ENCODE measurements at places on chromosomes 3 and 15.

GRCh38 chr3:72407766-72408165 is 440.5 kb downstream of the SHQ1 start:
- DNase-seq = no peak

DNA sequence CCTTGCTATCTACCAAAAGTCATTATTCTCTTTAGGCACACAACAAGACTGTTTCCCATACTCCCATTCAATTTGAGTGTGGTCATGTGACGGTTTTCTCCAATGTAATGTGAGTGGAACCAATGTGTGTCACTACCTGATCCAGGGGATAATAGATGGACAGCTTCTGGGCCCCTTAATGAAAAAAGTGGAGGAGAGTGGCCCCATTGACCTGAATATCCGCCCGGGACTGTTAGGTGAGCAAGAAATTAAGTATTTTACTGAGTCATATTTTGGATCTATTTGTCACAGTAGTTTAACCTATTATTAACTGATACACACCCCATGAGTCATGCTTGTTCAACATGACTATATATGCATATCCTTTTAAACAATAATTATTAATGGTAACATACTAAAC is 15.1 kb upstream of the ARID3B start:
- no peak for DNase-seq

- peak; percentile 38 for DNase-seq
Observed at GRCh38 chr3:64612082-64612860, 75.5 kb downstream of the ADAMTS9 start.

DNA sequence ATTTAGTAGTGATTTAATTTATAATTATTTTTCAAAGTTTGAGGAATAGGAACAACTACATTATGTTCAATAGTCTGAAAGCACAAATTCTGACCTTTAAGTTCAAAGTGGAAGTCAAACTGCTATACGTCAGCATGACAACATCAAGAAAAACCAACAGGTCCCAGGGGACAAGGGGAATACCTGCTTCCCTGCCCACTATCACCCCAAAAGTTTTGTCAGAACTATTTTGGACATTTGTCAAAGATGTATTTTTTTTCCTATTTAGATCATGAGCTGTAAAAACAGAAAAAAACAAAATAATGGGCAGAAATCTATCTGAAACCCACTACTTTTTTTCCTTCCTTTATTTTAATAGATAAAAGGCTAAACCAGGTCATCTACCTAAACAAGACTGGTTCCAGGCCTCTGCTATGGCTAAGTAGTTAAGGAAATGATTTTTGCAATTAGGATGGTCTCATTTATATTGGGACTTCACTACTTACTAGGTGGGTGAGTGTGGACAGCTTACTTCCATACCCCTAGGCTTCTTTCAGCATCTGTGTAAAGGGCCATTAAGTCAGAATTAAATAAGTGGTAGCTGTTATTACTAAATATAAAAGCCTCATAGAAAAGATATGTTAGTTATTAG is 746.3 kb downstream of the FHIT start:
- DNase-seq = no peak

DNA sequence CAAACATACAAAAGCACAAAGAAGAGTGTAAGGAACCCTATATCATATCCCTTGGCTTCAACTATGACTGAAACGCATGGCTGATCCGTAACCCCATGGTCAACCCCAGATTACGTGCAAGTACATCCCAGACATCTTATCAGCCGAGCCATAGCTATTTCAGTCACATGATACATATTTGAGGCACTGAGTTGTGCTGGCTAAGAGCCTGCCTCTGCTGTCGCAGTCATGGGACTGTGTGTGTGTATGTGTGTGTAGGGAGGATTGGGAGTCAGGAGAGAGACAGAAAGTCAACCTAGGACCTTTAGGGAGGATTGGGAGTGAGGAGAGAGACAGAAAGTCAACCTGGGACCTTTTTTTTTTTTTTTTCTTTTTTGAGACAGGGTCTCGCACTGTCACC is 8.4 kb downstream of the ST6GAL1 start:
- no peak for DNase-seq

DNA sequence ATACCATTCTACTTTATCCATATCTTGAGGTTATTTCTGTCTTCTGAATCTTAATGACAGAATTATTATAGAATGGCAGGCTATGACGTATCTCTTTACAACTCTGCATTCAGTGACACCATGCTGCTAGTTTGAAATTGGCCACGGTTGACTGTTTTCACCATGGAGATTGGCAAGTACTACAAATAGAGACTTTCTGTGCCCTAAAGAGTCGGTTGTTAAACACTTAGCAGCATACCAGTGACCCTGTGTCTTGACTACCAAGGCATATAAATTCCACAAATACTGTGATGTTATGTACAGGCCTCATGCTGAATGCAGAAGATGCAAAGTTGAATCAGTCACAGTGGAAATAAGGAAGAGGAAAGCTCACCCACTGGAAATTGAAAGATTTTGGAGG is 67.0 kb upstream of the CADPS start:
- no peak for DNase-seq

GRCh38 chr3:195888311-195888761 is 20.0 kb downstream of the TNK2 start:
- DNase-seq = no peak

DNA sequence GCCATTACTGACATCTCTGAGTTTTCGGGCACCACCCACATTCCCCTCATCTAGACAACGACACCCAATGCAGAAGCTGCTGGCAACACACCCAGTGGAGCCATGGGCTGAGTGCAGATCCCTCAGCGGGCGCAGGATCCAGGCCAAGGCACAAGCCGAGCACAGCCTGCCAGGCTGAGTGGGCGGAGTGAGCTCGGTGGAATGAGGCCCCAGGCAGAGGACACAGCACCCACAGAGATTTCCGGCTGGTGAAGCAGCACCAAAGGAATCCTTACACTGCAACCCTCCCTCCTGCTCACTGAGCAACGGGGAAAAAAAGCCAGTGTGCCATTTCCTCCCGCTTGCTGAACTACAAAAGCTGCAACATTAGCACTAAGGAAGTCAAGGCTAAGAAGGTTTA is 34.3 kb downstream of the ZMAT3 start:
- DNase-seq = no peak

- DNase-seq = no peak
Observed at GRCh38 chr3:110343945-110344344, 727.7 kb upstream of the NECTIN3 start.

GRCh38 chr3:49534581-49535441 is 19.5 kb upstream of the BSN start:
- DNase-seq = no peak

GRCh38 chr3:99967796-99968195 is 146.5 kb downstream of the FILIP1L start:
- DNase-seq = no peak

DNA sequence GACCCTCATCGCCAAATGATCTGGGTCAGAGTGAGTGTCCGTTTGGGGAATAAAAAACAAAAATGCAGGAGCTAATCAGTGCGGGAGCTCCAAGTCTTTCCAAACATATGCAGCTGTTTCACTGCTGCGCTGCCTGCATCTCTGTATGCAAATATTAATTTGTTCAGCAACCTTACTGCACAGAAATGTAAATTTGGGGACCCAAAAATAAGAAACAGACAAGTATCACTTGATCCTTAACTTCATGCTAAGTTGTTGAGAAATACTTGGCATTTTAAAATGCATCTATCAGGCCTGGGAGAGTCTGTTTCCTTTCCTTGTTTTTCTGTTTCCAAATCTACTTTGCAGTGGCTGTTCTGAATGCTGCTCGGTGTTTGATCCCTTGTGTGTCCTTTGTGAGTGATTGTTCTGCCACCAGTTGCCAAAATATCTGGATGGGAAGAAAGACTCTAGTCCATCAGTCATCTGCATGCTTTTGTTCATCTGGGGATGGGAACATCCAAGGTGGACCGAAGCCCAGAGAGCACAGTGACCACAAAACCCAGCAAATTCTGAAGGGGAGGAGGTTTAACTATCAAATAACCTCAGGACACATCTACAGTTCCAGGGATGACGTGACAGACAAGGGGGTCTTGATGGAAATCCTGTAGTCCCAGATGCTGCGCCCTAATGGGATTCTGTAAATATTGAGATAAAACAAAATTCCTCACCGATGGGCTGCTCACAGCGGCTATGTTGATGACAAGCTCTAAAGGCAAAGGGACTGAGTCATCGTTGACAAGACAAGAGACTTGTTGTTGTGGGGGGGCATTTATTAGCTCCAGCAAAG is 199.5 kb upstream of the WNT5A start:
- DNase-seq = no peak

DNA sequence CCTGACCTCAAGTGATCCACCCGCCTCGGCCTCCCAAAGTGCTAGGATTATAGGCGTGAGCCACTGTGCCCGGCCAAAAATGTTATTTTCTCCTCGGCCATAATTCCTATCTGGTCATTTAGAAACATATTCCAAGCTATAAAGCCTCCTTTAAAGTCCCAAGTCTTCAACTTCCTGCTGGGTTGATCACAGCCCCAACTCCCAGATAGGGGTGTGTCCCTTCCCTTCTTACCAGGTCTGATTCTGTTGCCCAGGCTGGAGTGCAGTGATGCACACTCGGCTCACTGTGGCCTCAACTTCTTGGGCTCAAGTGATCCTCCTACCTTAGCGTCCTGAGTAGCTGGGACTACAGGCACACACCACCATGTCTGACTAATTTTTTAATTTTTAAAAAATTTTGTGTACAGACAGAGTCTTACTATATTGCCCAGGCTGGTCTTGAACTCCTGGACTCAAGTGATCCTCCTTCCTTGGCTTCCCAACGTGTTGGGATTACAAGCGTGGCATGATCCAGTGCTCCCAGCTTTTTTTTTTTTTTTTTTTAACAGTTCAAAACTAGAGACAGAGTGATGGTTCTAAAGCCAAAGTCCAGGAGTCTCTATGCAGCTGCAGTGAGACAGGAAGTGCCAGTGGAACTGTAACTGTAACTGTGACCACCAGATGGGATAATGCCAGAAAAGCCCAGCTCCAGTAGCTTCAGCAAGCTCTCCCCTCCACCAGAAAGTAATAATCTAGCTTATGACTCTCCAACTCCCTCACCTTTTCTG is 8.2 kb upstream of the PRKAR2A start:
- no peak for DNase-seq

DNA sequence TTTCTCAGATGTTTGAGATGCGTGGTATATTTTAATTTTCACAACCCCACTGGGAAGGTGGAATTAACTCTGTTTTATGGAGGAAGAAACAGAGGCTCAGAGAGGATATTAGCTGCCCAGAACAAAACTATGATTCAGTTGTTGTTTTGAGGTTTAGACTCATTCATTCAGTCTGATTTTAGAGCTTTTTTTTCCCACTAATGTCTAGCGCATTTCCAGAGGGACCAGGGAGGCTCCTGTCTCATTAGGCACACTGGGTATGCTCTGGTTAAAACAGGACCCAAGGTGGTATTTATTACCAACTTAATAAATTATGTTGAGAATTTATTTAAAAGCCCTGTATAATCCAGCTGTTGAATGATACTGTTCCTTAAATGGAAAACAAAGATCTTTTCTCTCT is 272.0 kb upstream of the RGMA start:
- DNase-seq = no peak

GRCh38 chr3:188943591-188943990 is 228.2 kb upstream of the TPRG1 start:
- no peak for DNase-seq

DNA sequence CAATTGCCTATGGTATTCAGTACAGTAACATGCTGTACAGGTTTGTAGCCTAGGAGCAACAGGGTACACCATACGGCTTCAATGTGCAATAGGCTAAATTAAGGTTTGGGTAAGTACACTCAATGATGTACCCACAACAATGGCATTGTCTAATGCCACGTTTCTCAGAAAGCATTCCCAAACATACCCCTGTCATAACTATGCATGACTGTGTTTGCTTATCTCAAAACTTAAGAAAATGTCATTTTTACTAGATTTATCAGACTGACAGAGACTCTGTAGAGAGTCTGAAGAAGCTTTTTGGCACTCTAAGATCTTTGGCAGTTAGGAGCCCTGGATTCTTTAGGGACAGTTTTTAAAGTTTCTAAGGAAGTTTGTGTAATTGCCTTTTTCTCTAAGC is 59.9 kb downstream of the MECOM start:
- no peak for DNase-seq

GRCh38 chr3:51916418-51916817 is 13.3 kb upstream of the IQCF1 start:
- DNase-seq = no peak

DNA sequence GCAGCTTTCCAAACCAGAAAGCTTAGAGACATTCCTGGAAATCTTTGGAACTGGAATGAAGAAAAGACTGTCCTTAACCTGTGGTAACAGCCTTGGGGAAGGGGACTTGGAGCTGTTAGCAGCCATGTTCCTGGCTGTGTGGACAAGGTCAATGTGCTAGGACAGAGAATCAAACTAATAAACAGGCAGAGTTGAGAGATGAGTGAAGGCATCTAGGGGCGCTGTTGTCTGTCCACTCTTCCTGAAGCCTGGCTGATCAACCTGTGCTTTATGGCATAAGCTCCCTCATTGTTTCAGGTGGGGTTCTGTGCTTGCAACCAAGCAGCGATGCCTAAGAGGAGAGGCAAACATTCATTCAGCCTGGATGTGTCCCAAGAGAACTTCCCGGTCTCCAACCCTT is 19.3 kb downstream of the ZNF860 start:
- DNase-seq = no peak

- DNase-seq = no peak
Observed at GRCh38 chr3:155270485-155271342, 22.8 kb downstream of the STRIT1 start.

- no peak for DNase-seq
Observed at GRCh38 chr15:59367022-59367451, 5.6 kb downstream of the MYO1E start.

GRCh38 chr3:26647078-26647477 is 24.5 kb downstream of the LRRC3B start:
- DNase-seq = no peak

DNA sequence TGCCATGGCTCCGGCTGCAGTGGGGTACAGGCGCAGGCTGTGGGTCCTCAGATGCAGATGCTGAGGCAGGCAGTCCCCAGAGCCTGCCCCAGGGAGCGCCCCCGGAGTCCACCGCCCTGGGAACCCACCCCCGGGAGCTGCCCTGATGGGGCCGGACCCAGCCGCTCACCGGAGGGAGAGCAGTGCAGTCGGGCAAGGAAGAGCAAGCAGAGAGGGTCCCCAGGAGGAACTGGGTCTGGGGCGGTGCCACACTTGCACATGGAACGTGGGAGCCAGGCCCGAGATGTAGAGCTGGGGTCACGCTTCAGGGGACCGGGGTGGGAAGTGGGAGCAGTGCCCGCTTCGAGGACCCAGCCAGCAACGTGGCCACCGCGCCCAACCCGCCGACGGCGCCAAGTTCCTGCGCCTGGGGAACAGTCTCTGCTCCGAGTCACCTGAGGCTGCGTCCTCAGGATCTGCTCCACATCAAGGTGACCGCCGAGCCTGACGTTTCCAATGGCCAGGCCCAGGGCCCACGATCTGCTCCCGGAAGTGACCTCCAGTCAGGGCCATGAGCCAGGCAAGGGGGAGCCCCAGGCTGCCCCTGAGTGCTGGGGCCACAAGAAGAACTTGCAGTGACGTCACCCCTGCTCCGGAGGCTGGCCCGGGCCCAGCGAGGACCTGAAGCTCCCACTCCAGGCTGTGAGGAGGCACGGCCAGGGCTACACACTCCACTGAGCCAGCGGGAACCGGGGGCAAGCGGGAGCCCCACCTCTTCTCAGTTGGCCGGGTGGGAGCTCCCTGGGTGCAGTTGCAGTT is 27.0 kb upstream of the TFG start:
- DNase-seq = no peak

All from right renal pelvis (tissue), 4 donors.